Cerebellar cortex (tissue), 1 donor: ENCODE measurements at places on chromosomes 5 and 9.
A peak's percentile ranks its signal among the peaks of the same experiment; 100 is the strongest.

DNA sequence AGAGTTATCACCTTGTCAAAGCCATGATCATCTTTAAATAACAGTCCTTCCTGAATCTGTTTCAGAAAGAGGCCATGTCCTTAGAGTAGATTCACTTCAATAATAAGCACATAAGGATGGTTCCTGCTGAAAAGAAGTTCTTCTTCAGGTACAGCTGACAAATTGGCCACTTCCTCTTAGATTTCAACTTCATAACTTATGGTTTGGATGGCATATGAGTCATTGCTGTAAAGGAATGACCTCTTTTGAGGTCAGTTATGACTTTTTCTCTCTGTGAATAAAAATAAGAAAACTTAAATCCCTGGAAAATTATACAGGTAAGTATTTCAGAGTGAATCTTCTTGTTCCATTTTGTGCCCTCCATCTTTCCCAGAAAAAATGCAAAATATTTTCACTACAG lies 555.3 kb upstream of the ZNF462 start:
- no peak for DNase-seq

DNA sequence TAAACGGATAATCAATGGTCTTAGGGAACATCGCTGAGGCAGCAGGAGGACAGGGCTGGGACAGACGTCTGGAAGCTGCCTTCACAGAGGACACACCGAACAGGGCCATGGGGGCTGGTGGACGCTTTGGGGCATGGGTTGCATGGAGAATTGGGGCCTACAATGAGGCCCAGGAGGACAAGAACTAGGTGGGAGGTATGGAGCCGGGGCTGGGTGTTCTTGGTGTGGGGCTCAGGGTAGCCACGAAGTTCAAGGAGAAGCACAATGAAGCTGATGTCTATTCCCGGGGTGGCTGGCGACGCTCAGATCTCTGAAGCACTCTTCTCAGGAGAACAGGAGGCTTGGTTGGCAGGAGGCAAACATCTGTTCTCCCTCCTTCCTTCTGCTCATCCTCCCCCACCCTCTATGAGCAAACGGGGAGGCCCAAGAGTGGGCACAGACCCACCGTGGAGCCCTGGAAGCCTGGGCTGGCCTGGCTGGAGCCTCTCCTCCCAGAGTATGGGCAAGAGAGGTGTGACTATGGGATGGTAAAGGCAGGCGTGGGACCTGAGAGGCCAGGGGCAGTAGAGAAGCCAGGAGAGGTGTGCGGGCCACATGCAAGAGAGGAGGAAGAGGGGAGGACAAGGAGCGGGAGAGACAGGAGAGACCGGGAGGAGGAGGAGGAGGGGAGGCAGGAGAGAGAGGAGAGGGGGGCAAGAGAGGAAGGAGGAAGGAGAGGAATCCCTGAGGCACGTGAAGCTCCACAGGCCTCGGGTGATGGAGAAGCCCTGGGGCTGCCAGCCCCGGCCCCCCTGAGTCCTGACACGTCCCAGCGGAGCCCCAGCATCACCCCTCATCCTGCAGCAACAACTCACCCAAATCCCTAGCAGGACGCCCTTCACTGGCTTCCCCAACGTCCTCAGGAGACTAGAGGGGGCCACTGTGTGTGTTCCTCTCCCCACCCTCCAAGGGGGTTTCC lies 159.1 kb downstream of the OLFM1 start:
- DNase-seq = no peak

DNA sequence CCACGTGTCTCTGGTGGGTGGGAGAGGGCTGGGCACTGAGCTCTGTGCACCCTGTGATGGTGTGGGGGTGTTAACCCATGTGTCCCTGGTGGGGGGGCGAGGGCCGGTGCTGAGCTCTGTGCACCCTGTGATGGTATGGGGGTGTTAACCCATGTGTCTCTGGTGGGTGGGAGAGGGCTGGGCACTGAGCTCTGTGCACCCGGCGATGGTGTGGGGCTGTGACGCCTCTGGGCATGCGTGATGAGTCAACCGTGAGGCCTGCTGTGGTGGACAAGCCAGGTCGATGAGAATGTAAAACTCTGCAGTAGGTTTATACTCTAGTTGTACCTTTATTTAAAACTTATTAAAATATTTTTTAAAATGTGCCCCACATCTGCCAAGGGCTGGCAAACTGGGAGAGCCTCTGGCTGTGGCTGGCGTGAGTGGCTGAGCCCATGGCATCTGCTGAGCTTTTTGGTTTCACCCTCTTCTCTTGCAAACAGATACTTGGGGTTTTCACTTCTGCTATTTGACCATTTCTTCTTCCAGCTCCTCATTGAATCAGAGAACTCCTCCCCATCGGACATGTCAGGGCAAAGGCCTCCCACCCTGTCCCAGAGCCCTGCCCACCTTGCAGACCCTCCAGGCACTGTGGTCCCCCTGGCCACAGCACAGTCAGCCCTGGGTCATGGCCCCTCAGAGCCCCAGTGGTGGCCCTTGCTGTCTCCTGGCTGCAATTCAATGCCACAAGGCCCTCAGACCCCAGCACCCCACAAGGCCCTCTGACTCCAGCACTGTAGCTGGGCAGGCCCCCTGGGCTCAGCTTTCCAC lies 18.5 kb upstream of the EXOC3 start:
- no peak for DNase-seq

- no peak for DNase-seq
Observed at GRCh38 chr5:38540314-38540713, 16.1 kb downstream of the LIFR start.

- DNase-seq = no peak
Observed at GRCh38 chr9:109269839-109270238, 51.0 kb downstream of the EPB41L4B start.

GRCh38 chr5:31754741-31755675 lies 116.1 kb downstream of the PDZD2 start:
- DNase-seq = no peak

DNA sequence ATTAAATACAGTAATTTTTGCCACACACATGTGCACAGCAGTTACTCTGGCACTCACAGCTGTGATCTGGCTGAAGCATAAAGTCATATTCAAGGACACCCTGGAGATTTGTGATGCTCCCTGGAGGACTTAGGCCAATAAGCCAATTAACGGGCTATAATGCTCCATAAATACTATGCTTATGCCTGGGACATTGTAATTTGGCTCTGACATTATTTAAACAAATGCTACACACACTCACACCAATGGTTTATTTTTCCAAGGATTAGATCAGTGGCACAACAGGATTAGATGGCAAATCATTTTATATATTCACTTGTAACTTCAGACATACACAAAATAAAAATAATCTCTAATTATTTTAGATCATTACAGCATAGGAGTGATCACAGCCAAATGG lies 111.2 kb downstream of the LMNB1 start:
- no peak for DNase-seq

DNA sequence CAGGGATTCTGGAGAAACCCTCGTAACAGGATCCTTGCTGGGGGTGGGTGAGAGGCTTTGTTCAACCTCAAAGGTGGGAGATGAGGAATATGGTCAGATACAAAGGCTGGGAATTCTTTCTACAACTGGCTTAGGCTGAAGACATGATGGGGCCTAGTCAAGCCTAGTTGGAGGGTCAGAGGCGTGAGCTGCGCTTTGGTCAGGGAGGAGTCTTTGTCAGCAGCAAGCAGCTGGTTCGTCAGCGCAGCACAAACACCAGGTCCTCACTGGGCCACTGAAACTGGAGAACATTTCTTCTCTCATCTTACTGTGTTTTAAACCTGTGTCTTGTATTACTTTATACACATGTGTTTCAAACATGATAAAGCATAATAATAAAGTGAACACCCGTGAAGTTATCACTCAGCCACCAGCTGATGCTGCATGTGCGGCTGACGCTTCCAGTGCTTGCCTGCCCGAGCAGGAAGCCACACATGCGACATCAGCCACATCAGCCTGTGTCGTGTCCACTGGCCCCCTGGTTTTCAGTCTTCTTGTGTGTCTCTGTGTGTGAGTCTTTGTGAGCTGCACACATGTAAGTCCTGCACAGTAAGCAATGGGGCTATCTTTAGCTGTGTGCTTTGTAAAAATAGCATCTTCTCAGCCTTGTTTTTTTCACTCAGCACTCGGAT lies 81.5 kb downstream of the WNK2 start:
- no peak for DNase-seq

- no peak for DNase-seq
Observed at GRCh38 chr5:31470608-31471007, 61.3 kb downstream of the DROSHA start.

DNA sequence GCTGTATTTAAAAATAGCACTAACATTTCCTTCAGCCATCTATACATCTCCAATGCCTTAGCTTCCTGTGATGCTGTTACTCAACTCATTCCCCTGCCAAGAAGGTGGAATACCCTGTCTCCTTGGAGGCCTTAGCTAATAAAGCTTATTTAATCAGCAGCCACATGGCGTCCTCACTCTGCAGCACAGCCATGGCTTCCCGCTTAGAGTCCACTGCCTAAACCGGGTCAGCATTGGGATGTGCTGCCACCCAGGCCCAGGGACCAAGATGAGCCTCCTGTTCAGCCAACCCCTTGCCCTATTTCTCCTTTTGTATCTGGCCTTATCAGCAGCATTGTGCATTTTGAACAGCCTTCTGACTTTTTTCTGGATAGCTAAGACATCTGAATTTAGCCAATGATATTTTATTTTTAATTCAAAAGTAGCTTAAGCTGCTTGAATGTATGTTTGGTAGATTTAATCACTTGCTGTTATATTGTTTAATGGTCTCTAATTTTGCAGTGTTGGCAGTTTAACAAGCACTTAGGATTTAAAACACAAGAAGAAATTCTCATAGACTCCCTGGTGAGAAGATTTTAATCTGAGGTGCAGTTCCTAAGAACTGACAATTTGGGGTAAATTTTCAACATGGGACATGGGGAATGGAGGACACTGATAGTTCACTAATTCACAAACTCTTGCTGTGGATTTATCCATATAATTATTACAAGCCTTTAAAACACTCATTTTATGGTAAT lies 113.0 kb downstream of the RPS23 start:
- peak; percentile 71 for DNase-seq

DNA sequence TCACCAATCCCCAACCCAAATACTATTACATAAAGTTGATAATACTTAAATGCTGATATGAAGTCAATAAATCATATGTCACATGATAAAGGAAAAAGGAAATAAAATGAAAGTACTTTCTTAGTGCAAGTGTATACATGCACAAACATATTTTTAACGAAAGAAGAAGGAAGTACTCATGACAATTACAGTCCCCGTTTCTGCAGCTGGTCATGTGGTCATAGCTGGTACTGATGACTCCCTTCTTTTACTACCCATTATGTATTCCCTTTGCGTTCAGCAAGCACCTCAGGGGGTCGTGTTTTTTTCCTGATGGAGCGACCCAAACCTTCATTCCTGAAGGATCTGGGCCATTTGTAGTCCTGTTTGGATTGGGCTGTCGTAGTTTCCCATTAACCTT lies 27.3 kb downstream of the CENPP start:
- DNase-seq = no peak

GRCh38 chr5:74638970-74639806 lies 1.3 kb downstream of the ENC1 start:
- DNase-seq = no peak

GRCh38 chr5:170444969-170445505 lies 55.9 kb upstream of the KCNMB1 start:
- DNase-seq = no peak

DNA sequence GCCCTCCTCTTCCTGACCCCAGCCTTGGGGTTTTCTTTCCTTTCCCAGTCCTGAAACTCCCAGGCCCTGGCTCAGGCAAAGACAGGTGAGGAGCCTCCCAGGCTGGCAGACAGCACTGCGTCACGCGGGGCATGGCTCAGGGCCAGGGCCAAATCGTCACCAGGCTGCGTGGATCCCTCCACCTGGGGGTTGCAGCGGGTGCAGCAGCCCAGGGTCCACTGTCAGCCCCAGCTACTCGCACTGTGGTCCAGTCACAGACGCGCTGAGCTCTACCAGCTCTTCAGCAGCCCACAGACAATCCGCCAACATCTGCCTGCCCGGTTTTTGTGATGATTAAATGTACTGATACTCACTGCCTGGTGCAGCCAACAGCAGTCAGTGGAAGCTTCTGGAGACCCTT lies 12.1 kb downstream of the FAM78A start:
- no peak for DNase-seq

- DNase-seq = peak; percentile 36
Observed at GRCh38 chr5:32014096-32014745, 159.9 kb downstream of the GOLPH3 start.

DNA sequence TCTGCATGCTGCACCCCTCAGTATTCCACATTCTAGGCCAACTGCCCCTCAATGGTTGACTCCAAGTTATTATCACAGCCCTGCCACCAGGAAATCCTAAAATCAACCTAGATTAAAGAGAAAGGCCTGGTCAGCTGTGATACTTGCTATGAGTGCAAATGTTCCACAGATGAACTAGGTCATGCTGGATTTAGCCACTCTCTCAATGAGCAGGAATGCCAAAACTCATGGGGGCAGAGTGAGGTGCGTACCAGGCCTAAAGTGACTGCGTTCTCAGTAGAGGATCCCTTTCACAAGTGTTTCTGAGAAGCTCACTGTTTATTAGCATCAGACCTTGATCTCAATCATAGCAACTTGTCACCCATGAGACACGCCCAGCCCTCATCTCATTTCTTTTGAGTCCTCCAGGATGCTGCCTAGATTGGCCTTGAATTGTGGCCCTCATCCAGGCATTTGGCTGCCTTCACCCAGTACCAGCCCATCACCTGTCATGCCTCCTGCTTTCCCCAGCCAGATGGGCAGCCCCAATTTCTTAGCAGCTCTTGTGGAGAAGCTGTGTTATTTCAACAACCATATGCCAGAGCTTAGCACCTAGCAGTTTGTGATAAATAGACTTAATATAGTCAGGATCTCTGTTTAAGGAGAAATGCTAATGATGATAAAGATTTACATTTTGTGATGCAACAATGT lies 383.9 kb downstream of the CTNND2 start:
- peak; percentile 96 for DNase-seq

DNA sequence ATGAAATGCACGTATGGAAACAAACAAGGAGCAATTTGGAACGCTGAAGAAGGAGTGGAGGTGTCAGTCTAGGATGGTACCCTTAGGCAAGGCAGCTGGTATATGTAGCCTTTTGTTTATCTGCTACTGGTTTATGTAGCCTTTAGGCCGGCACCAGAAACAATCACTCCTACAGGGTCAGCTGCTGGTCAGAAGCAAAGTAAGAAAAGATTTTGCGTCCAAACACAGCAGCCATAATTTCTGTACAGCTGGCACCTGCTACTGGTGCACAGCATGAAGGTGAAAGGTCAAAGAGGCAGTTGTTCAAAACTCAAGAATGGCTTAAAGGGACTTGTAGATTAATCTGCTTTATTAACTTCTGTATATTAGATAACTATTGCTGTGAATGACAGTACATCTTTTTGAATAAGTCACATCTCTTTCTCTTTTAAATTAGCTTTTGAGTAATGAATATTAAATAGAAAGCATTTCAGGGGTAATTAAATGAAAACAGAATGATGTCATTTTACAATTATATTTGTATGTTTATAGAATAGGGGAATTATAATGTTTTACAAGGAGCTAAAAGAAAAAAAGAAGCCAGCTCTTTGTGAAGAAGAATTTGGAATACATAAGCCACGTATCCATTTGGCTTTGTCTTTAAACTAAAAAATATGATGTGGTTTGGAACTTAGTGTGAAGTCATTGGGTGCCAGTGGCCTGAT lies 33.1 kb upstream of the TLX3 start:
- DNase-seq = no peak

GRCh38 chr5:38117784-38118479 lies 140.4 kb upstream of the EGFLAM start:
- DNase-seq = no peak
